Spinal cord (tissue), 10 donors: ENCODE measurements at places on chromosomes 2 and 18.

DNA sequence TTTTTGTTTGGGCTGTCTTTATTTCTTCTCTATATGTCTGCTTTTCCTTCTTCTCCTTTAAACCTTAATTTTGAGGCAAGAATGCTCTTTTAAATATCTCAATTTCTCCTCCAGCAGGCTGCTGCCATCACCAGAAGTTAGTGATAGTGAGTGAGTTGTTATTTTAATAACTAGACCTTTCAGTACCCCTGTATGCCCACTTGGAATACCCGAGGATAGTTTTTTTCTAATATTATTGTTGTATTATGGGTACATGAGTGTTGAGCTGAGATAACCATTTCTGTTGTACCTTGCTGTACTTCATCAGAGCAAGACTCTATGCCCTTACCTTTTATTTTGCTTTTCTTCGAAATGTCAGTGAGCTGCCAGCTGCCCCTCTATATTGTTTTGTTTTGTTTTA, 50.1 kb downstream of the PPM1B start:
- DNase-seq, result no peak

- DNase-seq, result no peak
Observed at GRCh38 chr2:219508444-219508734, 5.9 kb upstream of the ASIC4 start.

DNA sequence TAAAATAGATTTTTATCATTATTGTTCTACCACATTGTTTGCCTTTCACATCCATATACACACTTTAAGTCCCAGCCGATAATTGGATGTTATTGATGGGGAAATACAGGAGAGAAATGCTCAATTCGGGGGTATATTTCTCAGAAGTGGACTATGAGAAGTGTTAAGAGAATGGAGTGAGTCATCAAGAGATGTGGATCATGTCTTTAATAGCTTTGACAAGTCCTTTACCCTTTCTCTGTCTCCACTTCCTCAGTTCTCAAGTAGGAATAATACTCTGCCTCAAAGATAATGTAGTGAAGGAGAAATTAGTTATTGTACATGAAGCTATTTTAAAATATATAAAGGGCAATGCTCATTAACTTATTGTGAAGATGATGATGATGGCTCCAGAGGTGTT, 1017.6 kb upstream of the PIK3C3 start:
- no peak for DNase-seq

- DNase-seq, result no peak
Observed at GRCh38 chr2:168355121-168355520, 101.0 kb upstream of the CERS6 start.

DNA sequence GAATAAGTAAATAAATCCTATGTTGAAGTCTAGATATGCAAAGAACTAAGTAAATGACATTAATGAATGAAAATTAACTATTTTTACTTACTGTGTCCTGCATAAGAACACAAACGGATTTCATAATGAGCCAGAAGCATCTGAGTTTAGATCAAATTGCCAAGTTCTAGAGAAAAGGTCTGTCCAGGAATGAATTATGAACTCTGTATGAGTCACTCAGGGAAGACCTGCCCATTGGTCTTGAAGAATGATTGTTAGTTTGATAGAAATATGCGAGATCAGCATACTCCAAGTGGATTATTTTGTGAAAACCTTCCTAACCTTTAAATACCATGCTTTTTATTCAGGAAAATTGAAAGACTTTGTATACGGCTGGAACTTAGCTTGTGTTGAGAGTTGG, 189.5 kb downstream of the DOK6 start:
- no peak for DNase-seq

- no peak for DNase-seq
Observed at GRCh38 chr2:15955232-15955988, 15.1 kb downstream of the MYCN start.

DNA sequence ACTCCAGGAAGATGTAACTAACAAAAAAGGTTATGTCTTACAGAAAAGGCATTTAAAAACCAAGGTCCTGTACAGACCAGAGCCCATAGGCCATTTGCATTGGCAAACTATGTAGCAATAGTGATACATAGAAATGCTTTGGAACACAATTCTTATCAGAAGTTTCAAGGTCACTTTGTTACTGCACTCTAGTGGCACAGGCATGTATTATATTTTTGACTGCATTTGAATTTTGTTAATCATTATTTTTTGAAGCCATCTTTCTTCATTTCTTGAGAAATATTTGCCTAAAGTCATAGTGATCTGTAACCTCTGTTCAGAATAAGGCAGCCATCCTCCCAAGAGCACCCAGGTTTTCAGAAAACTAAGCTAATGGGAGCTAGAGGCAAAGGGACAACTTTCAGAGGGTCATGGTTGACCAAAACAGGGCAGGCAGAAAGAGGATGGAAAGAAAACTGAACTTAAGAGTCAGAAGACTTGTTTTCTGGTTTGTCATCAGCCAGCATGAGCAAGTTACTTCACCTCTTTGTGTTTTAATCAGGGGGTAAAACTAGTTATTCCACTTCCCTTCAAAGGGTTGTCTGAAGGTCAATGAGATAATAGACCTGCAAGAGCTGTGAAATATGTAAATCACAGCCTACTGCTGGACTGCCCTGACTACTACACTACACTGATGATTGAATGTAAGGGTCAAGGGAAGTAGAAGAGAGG, 41.5 kb downstream of the SLC38A11 start:
- DNase-seq, result no peak

GRCh38 chr18:37502036-37502435, 63.6 kb downstream of the CELF4 start:
- DNase-seq, result no peak

GRCh38 chr2:162490052-162490717, 146.3 kb downstream of the GCA start:
- no peak for DNase-seq

GRCh38 chr2:3280683-3281520, 96.7 kb downstream of the EIPR1 start:
- no peak for DNase-seq

GRCh38 chr2:74278694-74279093, 64.5 kb downstream of the SLC4A5 start:
- no peak for DNase-seq
